GDM1 (cell line): ENCODE measurements at places on chromosomes 6 and 20.
A peak's percentile ranks its signal among the peaks of the same experiment; 100 is the strongest.

DNA sequence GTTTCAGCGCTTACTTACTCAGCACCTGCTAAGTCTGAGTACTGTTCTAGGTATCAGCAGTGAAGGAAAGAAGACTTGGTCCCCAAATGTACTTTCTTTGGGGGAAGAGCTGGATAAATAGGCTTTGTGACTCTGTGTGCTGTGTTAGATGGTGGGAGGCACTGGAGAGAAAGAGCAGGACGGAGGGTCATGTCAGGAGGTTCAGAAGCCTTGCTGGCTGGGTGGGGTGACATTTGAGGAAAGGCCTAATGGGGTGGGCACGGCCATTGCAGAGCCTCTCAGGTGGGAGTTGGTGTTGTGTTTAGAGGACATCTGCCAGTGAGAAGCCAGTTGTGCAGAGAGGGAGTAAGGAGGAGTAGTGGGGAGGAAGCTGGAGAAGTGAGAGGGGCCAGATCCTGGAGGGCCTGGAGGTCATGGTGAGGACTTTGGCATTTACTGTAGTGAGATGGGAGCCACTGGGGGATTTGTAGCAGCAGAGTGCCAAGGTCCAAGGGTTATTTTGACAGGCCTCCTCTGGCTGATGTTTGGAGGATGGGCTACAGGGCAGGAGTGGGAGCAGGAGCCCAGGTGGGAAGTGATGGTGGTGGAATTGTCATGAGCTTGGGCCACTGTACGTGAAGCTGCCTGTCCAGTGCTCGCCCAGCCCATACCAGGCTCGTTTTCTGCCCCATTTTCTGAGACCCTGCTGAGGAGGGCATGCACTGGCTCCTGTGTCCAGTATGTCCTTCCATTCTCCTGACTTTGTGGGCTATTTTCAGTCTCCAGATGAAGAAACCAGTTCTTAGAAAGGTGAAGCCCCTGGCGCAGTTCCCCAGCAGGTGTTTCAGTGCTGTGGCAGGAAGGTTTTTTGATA, 886 bp downstream of the SDCBP2 start:
- DNase-seq = no peak

DNA sequence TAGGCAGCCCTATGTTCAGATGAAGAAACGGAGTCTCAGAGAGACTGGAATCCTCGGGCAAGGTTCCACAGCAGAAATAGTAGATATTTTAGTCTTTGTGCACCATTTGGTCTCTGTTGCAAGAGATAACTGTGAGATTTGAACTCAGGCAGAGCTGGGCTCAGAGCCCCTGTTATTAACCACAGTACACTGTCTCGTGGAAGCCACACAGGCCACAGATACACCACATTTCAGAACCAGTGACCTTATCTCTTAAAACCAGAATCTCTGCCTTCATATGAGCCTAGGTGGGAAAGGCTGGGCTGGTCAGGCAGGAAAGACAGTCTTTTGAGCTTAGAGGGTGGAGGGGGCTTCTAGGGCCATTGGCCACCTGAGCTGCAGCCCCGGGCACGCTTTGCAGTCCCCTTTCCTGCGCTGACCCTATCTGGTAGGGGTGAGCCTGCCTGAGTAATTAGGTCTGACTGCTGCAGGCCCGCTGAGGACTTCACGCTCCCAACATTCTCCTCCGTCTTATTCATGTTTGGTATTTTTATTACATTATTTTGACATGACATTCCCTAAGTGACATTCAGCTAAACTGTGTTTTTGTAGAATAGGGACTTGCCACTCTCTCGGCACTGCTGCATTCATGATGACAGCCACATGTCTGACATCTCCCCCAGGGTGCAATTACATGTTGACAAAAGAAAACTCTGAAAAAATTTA, 71.1 kb downstream of the KCNB1 start:
- DNase-seq = no peak

- no peak for DNase-seq
Measured at GRCh38 chr20:46938434-46938833, 43.8 kb downstream of the EYA2 start.

GRCh38 chr6:6728169-6728941, 139.8 kb downstream of the LY86 start:
- no peak for DNase-seq

DNA sequence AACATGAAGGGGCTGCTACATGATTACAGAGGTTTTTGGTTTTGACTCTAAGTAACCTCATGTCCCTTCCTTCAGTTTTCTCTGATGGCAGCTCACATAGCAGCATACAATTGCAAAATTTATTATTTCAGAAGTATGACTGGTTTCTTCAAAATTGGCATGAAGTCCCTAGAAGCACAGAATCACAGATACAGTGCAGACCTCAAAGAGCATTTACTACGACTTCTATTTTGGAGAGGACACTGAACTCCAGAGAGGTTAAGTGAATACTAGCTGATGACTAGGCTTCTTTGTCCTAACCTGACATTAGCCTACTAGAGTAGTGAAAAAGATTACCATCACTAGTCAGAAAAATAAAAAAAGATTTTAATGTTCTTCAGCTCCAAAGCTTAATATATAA, 664.3 kb downstream of the RFPL4B start:
- no peak for DNase-seq

DNA sequence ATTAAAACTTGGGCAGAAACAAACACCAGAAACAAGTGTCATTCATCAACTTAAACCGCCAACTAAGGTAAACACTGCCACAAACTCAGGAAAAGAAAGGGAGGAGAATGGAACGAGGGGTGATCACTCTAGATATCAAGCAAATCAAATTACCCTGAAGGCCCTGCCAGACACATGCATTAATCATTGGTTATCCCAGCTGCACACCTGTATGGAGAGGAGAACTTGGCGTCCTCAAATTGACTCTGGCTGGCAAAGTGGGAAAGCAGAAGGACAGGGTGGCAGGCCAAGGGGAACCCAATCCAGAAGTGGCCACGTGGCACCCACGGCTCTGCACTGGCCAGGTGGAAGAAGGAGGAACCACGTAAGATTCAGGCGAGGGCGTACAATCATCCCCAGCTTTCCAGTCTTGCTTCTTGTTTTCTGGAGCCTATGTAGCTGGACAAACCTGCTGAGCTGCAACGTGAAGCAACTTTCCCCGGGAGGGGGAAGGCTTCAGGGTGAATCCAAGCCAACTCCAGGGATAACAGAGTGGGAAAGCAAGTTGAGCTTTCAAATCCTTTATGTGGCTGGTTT, 156.2 kb upstream of the JARID2 start:
- DNase-seq = no peak

- no peak for DNase-seq
Measured at GRCh38 chr20:20078041-20078440, 25.7 kb downstream of the CFAP61 start.

- no peak for DNase-seq
Measured at GRCh38 chr20:23161968-23162696, 76.0 kb upstream of the CD93 start.

DNA sequence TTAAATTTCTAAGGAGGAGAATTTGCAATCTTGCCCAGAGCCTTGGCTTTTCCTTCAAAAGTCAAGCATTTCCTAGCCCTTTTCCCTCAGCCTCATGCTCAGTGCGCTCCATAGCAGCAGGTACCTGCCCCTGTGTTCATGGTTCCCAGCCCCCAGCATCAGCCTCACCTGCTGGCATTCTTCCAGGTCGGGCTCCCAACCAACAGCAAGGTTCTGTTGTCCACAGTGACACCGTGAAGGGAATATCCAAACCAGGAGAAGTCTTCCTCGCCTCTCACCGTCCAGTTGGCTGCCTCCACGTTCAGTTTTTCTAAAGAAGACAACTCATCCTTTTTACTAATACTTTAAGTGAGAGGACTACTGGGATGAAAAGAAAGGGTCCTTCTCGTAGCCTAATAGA, 42.7 kb downstream of the GPLD1 start:
- no peak for DNase-seq

- no peak for DNase-seq
Measured at GRCh38 chr6:142839686-142840040, 105.3 kb downstream of the HIVEP2 start.

- DNase-seq = no peak
Measured at GRCh38 chr20:2742431-2742830, 49.9 kb downstream of the EBF4 start.

DNA sequence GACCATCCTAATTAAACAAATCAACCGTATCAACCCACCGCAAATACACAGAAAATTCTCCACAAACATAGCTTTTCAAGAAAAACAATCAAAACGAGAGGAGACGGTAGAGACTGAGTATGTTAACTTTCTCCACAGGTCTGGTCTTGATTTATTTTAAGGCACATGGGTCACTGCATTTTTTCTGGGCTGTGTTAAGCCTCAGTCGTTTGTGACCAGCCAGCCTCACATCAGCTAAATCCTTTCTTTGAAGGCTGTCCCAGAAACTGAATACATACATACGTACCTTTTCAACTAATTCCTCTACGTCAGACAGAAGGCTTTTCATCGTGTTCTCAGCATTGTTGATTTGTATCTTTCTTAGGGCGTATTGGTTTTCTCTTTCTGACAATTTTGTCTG, 69.4 kb downstream of the LAMA4 start:
- no peak for DNase-seq

GRCh38 chr6:30494291-30494861, 5.1 kb downstream of the HLA-E start:
- DNase-seq = no peak

GRCh38 chr6:115675443-115675842, 385.2 kb downstream of the FRK start:
- DNase-seq = no peak

DNA sequence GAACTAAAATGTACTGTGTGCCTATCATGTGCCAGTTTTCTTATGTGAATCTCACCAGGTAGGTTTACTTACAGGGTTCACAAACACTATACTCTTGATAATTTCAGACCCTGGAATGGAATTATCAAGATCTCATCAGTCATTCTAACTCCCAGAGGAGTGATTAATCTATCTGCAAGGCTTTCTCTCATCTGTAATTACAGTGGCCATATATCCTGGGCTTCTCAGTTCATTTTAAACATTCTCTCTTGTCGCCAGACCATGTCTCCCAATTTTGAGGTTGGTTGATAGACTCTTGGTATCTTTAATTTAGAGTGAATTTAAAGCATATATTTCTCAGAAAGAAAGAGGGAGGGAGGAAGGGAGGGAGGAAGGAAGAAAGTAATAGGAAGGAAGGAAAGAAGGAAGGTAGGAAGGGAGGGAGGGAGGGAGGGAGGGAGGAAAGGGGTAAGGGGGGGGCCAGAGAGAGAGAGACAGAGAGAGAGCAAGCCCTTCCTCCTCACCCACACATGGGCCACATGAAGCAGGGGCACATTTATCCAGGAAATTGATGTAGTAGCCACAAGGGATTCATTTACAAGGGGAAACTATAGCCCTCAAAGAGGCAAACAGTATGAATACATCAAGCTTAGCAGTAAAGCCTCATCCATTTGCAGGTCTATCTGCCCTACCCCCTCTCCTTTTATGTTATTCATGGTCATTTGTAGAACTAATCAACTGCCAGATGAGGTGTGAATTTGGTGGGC, 25.8 kb upstream of the NRSN1 start:
- DNase-seq = no peak

GRCh38 chr6:10655508-10656055, 38.8 kb downstream of the C6orf52 start:
- peak; percentile 8 for DNase-seq
